ENCODE measurements at places on chromosomes 4 and X. TPM values are rescaled to one million over a fixed set of nuclear protein-coding genes. Genes with fewer than 3 reads are reported as not detected.

MAGEC1 gene
- total RNA-seq, result not detected

GAGE1 gene
- not detected for total RNA-seq

DNA sequence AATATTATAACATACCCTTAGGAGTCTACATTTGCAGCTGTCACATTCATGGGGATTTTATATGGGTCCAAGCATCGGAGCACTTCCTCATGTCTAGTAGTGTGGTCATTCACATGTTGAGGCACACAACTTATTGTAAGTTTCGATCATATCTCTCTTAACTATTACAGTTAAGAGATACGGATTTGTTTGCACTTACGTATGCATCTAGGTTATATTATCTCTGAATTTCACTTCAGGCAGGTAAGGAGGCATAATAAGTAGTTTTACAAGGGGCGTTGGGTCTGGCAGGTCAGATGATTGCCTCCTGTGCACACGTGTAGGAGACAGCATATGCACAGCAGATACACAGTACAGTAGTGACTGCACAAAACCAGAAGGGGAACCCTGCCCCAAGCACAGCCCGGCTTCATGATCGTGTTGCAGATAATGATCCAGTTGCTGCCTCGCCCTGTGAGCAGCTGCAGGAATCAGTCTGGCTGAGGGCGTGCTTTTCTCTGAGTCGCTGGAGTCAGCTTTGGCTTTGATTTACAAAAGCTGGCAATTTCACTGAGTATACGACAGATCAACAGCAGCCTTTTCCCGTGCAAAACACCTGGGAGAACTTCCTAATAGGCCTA, 302.9 kb upstream of the GATB start:
- no peak for DNase-seq
- H3K4me3 ChIP-seq, result peak overlapping the region; percentile 23
- H3K27ac ChIP-seq, result no peak overlapping the region
- H3K36me3 ChIP-seq, result no peaks in the 10 kb centered on the region
- H3K27me3 ChIP-seq, result peaks cover 6% of the 10 kb centered on the region

DNA sequence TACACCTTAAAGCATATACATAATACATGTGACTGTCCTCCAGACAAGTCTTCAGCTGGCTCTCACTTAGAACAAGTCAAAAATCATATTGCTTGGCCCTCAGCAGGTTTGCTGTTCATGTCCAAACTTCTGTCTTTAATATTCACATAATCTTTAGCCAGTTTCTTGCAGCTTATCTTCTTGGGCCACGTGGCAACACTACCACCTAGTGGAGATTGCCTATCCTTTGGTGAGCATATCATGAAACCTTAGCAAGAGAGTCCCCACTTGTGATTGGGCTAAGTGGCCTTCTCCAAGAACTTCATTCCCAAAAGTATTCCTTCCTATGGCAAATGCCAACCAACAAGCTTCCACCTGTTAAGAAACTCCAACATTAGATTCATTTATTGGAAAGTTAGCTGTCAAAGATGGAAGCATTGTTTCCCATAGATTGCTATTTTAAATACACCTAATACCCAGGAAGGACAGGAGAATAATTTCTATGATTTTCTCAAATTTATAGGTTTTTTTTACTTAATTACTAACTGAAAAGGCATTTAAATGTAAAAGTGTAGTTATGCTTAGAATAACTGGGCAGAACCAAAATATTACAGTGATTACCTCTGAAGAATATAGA, 231.9 kb upstream of the INTU start:
- no peak overlapping the region for H3K4me3 ChIP-seq
- peaks cover 5% of the 10 kb centered on the region for H3K4me1 ChIP-seq
- H3K27ac ChIP-seq, result no peak overlapping the region
- H3K27me3 ChIP-seq, result peaks cover 8% of the 10 kb centered on the region

Data from type B pancreatic cell (in vitro differentiated cells).